ENCODE measurements at places on chromosomes 11 and 22.

DNA sequence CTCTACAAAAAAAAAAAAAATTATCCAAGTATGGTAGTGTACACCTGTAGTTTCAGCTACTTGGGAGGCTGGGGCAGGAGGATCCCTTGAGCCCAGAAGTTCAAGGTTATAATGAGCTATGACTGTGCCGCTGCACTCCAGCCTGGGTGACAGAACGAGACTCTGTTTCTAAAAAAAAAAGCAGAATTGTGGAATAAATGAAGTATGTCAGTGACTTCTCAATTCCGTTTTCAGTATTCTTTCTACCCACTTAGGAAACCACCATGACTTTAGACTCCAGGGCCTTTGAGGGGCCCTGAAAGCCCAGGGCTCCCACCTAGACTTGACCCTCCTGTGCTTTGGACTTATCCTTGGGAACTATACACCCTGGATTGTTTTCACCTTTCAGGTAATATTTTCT lies 6.5 kb upstream of the NUP160 start:
- no peak overlapping the region for H3K27ac ChIP-seq
- H3K27me3 ChIP-seq, result peaks cover 11% of the 10 kb centered on the region
- H3K4me3 ChIP-seq, result no peak overlapping the region
- DNase-seq, result no peak
- H3K4me1 ChIP-seq, result peaks cover 4% of the 10 kb centered on the region

DNA sequence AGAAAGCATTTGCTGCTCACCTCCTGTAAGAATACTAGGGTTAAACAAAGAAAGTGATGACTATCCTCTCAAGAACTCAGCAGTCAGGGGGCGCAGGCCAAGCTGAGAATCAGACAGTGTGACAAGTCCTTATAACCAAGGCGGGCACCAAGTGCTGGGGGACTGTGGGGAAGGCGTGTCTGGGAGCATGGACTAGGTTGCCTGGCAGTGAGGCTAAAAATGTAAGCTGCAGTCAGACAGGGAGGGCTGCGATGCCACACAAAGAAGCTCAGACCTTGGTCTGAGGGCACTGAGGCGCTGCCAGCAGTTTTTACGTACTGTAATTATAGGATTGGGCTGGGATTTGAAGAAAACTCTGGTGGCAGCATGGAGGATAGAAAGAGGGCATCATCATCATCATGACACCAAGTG lies 73.7 kb downstream of the FLI1 start:
- peaks cover 78% of the 10 kb centered on the region for H3K36me3 ChIP-seq
- DNase-seq, result no peak
- H3K4me3 ChIP-seq, result no peak overlapping the region

GRCh38 chr11:64866173-64866491 lies 12.3 kb downstream of the EHD1 start:
- DNase-seq, result no peak
- peaks cover 95% of the 10 kb centered on the region for H3K36me3 ChIP-seq
- peak overlapping the region; percentile 92 for H3K4me3 ChIP-seq
- peaks cover 81% of the 10 kb centered on the region for H3K4me1 ChIP-seq

- no peak for DNase-seq
- H3K27me3 ChIP-seq, result peaks cover 12% of the 10 kb centered on the region
- no peak overlapping the region for H3K4me3 ChIP-seq
- no peaks in the 10 kb centered on the region for H3K36me3 ChIP-seq
These were observed 1493.6 kb downstream of the BRD1 start for GRCh38 chr22:48333816-48334735.

DNA sequence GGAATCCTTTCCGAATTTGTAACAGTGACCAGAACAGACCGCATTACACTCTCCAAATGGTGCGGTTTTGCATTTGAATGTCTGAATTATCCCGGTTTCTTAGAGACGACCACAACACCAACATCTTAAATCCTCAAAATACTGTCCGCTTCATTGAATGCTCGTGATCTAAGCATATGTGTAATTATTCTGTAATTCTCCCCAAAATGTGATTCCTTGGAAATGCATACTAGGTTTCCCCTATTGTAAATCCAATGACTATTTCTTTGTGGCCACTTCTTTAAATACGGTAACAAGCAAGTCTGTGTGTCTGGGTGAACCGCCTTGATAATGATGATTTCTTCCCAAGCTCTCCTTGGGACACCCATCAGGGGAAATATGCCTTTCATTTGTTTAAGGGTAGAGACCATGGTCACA lies 87.3 kb upstream of the DBX1 start:
- DNase-seq, result no peak
- H3K4me1 ChIP-seq, result no peaks in the 10 kb centered on the region
- H3K27ac ChIP-seq, result no peak overlapping the region
- no peaks in the 10 kb centered on the region for H3K36me3 ChIP-seq
- H3K27me3 ChIP-seq, result peaks cover 74% of the 10 kb centered on the region

- H3K4me3 ChIP-seq, result no peak overlapping the region
- DNase-seq, result no peak
- H3K27ac ChIP-seq, result no peak overlapping the region
- peaks cover 25% of the 10 kb centered on the region for H3K27me3 ChIP-seq
- peaks cover 4% of the 10 kb centered on the region for H3K4me1 ChIP-seq
These were observed 35.5 kb downstream of the RPL27A start for GRCh38 chr11:8717876-8718753.

- H3K27me3 ChIP-seq, result no peaks in the 10 kb centered on the region
- no peak for DNase-seq
- no peak overlapping the region for H3K27ac ChIP-seq
- peaks cover 5% of the 10 kb centered on the region for H3K4me1 ChIP-seq
- no peak overlapping the region for H3K4me3 ChIP-seq
These were observed 18.1 kb downstream of the EXT2 start for GRCh38 chr11:44113572-44113971.

- no peaks in the 10 kb centered on the region for H3K27me3 ChIP-seq
- no peak overlapping the region for H3K4me3 ChIP-seq
- H3K36me3 ChIP-seq, result no peaks in the 10 kb centered on the region
- no peak for DNase-seq
- no peak overlapping the region for H3K27ac ChIP-seq
These were observed 740.9 kb downstream of the METTL15 start for GRCh38 chr11:28849053-28849452.

DNA sequence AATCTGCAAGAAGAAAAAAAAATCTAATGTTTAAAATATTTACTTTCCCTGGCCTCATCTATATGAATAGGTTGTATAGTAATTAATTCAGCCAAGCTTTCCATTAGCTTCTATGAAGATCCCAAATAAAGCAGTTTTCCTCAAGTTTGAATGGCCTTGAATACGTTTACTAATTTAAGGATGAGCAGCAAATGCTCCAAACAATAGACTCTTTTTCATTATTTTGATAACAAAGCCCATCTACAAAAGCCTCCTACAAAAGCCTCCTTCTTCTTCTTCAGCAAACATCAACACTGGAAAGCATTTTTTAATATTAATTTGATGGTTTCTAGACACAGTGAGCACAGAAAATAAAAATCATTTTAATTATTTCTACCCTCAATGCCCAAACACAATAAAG lies 1130.3 kb upstream of the CNTN5 start:
- no peaks in the 10 kb centered on the region for H3K36me3 ChIP-seq
- DNase-seq, result no peak
- no peaks in the 10 kb centered on the region for H3K27me3 ChIP-seq
- no peaks in the 10 kb centered on the region for H3K4me1 ChIP-seq
- no peak overlapping the region for H3K4me3 ChIP-seq

- H3K27me3 ChIP-seq, result no peaks in the 10 kb centered on the region
- H3K4me1 ChIP-seq, result no peaks in the 10 kb centered on the region
- DNase-seq, result no peak
- H3K27ac ChIP-seq, result no peak overlapping the region
These were observed 242.2 kb upstream of the DDI1 start for GRCh38 chr11:103794262-103794661.

DNA sequence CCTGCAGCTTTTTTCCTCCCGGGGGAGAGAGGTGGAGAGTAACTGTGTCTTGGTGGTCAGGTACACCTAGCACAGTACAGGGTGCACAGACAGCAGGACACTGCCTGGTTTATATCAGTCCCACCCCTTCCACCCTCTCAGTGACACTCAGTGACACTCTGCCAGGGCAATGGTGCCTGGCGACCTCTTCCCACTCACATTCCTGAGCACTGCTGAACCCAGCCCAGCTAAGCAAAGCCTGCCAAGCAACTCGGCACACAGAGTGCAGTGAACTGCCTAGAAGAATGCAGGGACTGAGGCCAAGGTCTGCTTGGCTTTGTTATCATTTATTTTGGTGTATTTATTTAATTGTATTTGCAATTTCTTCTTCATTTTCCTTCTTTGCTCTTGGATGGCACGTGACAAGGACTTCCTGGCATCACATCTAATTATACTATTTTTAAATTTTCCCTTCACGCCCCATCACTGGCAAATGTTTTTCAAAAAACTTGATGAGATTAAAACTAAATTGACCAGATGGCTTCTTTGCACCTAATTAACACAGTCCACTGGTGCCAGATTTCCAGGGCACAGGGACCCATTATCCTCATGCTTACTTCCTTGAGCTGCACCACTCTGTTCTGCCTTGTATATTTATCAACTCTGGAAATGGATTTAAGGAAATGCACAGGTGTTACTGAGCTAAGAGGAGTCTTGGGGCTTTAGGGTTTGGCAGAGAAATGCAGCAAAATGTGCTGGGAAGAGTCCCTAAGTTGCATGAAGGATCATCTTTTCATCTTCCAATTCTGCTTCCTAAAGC lies 205.6 kb downstream of the ADAMTS15 start:
- H3K27me3 ChIP-seq, result peaks cover 9% of the 10 kb centered on the region
- H3K4me3 ChIP-seq, result no peak overlapping the region
- H3K4me1 ChIP-seq, result no peaks in the 10 kb centered on the region
- no peak overlapping the region for H3K27ac ChIP-seq
- no peak for DNase-seq

DNA sequence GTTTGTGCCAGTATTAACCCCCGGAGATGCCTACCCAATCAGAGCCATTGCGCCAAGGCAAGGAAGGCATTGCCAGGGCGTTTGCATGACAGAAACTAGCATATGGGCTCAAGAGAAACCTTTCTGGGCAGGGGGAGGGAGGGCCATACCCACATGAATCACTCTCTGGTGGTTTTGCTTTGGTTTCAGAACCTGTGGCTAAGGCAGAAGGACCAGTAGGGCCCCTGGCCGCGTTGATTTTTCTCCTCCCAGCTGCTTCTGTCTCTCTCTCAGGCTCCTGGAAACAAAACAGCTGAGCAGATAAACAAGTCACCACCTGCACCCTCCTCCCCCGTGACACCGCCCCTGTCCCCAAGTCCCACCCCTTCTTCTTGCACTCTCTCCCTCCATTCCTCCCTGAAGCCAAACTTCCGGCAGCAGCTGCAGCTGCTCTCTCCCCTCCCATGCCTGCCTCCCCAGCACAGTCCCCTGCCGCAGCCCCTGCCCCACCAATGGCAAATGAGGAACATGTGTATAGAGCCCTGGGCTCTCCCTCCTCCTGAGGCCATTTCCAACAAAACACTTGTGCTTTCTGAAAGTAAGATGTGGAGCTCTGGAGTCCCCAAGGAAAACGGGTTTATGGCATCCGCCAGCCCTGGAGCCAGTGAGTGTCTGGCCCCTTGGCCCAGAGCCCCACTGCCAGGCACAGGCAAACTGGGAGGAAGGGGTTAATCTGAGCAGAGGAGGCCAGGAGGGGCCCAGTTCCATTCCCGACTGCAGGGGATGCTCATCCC lies 39.0 kb upstream of the ADA2 start:
- no peaks in the 10 kb centered on the region for H3K27me3 ChIP-seq
- no peaks in the 10 kb centered on the region for H3K36me3 ChIP-seq
- H3K27ac ChIP-seq, result peak overlapping the region; percentile 88
- no peak overlapping the region for H3K4me3 ChIP-seq

GRCh38 chr11:70156291-70157037 lies 46.6 kb upstream of the FADD start:
- H3K36me3 ChIP-seq, result no peaks in the 10 kb centered on the region
- peaks cover 45% of the 10 kb centered on the region for H3K27me3 ChIP-seq
- no peak overlapping the region for H3K4me3 ChIP-seq
- no peak overlapping the region for H3K27ac ChIP-seq
- no peaks in the 10 kb centered on the region for H3K4me1 ChIP-seq
